GM13977 (cell line): ENCODE measurements at places on chromosomes 1 and 21.

GRCh38 chr1:68046423-68046822 lies 4.0 kb downstream of the DIRAS3 start:
- DNase-seq = no peak

GRCh38 chr1:41097105-41097504 lies 75.6 kb upstream of the SLFNL1 start:
- no peak for DNase-seq

DNA sequence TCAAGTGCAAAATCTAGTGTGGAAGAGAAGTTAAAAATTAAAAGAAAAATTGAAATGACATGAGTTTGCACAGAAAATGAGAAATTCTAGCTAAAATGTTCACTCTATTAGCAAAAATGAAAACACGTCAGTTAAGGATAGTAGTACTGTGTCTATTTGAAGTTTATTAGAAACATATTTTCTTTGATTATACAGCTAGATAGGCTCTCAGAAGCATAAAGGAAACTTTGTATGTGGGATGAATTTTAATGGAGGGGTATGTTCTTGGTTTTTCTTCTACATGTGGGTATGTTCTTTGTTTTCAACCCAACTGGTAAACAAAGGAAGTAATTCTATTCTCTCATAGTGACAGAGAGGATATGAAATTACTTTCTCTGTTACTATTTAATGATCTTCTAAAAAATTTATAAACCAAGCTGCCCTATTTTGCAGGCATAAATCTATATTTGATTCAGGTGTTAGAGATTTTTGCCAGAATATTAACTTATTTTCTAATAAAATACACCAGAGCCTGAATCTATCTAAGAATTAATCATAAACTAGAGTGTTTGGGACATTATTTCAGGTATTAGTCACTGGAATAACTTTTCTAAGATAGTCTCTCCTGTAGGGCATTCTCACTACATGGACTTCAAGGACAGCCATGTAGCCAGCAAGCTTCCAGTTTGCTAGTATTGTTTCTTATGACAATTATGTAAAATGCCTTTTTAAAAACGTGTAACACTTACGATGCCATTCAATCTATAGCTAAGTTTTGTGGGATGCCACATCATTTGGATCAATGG lies 15.8 kb downstream of the GPSM2 start:
- no peak for DNase-seq

- DNase-seq = no peak
Measured at GRCh38 chr1:99727575-99728185, 38.8 kb downstream of the FRRS1 start.

DNA sequence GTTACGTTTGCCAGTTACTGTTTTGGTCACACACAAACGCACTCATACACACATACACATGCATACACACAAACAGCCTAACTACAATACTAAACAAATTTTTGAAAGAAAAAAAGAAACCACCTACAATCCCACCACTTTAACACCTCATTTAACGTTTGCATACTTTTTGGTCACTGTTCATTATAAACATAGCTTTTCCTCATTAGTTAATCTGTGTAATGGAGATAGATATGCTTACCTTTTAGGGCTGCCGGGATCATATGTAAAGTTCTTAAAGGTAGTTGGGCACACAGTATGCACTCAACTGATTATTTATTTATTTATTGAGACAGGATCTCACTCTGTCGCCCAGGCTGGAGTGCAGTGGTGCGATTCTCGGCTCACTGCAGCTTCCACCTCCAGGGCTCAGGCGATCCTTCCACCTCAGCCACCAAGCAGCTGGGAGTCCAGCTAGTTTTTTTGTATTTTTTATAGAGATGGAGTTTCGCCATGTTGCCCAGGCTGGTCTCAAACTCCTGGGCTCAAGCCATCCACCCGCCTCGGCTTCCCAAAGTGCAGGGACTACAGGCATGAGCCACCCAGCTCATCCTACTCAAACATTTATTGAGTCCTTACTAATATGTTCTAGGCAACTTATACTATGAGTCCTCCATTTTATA lies 677 bp upstream of the BCL10 start:
- DNase-seq = no peak

DNA sequence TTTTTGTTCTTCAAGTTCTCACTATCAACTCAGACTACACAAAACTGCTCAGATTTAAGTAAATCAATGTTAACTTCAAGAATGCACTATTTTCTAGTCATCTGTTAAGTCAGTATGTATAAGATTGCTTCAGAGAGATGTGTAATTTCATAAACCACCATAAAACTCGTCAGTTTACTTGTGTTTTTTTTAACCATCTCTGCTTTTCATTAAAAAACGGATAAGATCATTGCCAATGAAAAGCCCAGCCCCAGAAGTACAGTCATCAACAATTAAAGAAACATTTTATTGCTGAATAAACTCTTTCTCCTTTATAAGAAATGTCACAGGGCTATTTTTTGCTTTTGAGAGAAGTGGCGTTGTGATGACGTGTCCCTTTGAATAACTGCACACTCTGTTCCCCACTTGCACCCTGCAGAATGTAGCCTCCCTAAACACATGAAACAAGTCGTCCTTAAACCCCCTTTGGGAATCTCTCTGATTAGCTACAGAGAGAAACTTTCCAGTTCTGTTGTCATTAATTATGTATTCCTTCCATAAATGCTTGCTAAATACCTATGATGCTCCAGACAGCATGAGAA lies 202.7 kb upstream of the FOXD3 start:
- no peak for DNase-seq

DNA sequence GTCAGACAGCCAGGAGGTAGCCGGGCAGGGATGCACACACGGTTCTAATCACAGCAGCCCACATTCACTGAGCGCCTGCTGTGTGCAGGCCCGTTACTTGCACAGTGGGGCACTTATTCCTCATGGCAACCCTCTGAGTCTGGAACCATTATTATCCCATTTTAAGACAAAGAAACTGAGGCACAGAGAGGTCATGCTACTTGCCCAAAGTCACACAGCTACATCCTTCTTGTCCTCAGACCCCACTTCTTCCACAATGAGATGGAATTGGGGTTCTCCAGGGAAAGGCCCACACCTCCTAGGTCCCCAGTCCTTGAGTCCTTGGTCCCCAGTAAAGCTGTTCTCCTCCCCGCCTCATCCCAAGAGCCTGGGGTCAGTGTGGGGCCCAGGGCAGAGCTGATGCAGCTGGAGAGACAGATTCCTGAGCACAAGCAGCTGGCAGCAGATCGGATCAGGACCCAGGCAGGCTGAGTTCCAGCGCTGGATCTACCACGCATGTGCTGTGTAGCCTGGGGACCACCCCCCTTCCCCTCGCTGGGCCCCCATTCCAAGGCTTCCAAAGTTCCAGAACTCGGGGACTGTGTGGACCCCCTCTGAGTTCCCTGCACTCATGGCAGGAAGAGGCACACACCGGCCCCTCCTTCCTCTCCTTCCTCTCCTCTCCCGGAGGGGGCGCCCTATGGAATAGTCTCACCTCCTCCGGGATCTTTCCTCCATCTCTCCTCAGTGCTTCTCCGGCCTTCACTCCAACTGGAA lies 393.4 kb downstream of the MATN1 start:
- DNase-seq = no peak

- DNase-seq = no peak
Measured at GRCh38 chr1:38241594-38242334, 195.2 kb upstream of the POU3F1 start.

DNA sequence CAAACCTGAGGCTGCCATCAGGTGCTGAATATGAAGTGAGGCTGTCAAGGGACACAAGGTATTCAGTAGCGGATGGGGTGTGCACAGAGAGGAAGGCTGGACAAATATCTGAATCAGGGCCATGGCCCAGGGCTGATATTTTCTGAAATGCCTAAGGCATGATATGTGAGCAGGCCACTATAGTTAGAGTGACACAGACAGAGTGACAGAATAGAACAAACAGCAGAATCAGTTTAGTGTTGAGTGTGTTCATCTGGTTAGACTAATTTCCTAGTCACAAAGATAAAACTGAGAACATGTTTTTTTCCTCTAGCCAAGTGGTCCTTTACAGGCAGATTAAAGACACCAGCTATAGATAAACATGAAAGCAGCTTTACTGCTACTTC lies 3.9 kb downstream of the OVAAL start:
- no peak for DNase-seq

DNA sequence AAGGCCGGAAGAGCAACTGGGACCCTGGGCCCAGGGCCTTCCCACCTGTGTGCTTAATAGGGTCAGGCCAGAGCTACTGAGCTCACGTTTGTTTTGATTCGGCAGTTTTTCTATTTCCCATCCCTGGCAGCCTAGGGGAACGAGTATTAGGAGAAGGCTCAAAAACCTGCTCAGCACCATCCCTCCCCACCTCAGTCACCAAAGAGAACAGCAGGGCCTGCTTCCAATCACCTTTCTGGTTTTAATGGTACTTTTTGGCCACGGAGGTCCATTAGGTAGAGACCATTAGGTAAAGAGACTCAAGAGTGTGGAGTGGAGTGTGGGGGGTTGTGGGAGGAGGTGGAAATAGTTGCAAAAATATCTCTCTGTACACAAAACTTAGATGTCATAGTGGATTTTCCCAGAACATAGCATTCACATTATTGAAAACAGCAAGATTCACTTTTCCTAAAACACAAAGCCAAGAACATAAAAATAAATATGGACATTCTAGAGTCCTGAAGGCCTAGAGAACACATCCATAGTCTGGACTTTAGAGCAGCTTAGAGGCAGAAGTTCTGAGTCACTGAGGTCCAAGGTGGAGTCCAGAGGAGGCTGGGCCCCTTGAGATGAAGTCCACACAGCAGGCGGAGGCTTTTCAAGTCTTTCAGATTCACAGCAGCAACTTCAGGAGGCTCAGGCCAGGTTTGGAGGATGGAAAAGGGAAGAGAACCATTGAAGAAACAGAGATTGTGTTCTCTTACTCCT lies 19.5 kb downstream of the NUAK2 start:
- no peak for DNase-seq

DNA sequence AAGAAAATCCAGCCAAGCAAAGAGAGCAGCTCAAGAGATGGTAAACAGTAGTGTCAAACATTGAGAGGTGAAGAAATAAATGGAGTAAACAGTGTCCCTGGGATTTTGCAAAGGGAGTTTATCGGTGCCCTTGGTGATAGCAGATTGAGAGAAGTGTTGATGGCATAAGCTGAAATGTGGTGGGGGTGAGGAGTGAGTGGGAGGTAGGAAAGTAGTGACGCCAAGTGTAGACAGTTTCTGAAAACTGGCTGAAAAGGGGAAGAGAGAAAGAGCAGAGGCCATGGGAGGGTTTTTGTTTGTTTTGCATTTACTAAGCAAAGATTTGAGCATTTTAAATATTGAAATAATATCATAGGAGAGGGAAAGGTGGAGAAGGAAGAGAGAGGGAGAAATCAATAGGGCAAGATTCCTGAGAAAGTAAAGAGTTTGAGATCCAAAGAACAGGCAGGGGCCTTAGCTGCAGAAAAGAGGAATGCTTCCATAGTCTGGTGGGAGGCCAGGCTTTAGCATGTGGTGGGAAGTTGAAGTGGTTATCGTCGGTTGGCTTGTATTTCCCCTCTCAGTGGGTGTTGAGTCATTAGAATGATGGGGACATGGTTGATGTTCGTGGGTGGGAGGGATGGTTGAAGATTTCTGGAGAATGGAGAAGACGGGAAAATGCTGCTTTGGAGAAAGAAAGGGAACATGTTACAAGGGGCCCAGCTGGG lies 26.8 kb upstream of the RASAL2 start:
- peak; percentile 56 for DNase-seq

- DNase-seq = no peak
Measured at GRCh38 chr1:24874611-24875234, 55.4 kb downstream of the RUNX3 start.

GRCh38 chr1:11616766-11617165 lies 37.5 kb downstream of the FBXO2 start:
- DNase-seq = no peak

GRCh38 chr1:83787246-83787998 lies 211.5 kb downstream of the TTLL7 start:
- DNase-seq = no peak

- no peak for DNase-seq
Measured at GRCh38 chr21:14547834-14548513, 1.9 kb upstream of the SAMSN1 start.

DNA sequence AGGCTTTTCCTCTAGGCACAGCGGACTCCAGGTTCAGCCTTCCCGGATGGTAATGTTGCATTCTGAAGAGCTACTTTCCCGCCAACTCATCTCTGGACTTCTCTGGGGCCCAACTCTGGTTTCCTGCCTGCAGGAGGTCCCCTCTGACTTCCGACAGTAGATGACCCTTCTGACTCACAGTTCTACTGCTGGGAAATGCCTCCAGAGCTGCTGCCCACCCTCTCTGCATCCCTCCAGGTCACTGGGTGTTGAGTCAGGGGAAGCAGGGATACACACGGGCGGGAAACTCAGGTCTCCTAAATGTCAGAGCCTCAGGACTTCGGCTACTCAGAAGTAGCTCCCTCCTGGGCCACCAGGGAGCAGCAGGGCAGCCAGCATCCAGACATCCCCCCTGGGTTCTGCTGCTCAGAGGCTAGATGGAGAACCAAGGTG lies 2.1 kb upstream of the KIF21B start:
- DNase-seq = peak; percentile 56

GRCh38 chr1:109832945-109833344 lies 69.2 kb upstream of the EPS8L3 start:
- DNase-seq = no peak

DNA sequence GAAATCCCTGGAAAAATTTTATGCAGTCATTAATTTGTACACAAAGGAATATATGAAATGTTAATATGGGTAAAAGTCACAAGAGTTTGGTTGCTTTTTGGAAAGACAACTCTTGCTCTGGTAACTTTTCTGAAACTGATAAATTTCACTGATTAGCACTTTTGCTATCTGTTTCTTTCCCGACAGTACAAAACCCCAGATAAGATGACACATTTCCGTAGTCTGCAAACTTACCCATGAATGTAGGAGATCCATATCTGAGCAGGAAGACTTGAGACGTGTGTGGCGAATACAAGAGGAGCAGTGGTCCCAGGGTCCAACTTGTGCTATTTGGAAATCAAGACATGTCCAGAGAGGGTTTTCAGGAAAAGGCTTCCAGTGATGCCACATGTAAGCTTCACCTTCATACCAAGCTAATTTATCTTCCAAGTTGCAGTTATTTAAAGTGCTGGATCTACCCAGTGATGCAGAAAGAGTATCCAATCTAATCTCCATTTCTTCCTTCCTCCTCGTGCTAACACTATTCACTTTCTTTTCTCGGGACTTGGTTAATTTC lies 35.9 kb upstream of the SAMSN1 start:
- no peak for DNase-seq

DNA sequence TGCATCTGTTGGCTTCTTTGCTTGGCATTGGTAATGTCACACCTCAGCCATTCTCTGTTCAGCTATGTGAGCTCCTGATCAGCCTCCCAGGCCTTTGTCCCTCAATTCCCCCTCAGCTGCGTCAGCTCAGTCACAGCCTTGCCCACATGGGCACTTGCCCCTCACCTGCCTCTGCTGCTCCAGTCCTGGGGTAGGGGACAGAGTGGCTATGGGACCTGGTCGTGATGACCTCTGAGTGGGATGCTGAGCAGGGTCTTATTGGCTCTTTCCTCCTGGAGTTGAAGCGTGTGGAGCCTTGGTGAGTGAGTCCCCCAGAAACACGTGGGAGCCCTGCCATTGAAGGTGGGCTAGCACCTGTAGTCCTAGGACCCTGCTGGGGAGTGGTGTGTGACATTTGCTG lies 61.4 kb upstream of the TLR5 start:
- DNase-seq = no peak

- no peak for DNase-seq
Measured at GRCh38 chr1:154222918-154223317, 2.2 kb downstream of the UBAP2L start.

GRCh38 chr21:45075596-45076244 lies 1.3 kb downstream of the ADARB1 start:
- DNase-seq = no peak
